DMS 273 treated with DMSO at 0.1 percent for 48 hours (cell line): ENCODE measurements at places on chromosomes 4 and X.

GRCh38 chr4:11326021-11326420 is 102.7 kb downstream of the HS3ST1 start:
- DNase-seq = no peak

DNA sequence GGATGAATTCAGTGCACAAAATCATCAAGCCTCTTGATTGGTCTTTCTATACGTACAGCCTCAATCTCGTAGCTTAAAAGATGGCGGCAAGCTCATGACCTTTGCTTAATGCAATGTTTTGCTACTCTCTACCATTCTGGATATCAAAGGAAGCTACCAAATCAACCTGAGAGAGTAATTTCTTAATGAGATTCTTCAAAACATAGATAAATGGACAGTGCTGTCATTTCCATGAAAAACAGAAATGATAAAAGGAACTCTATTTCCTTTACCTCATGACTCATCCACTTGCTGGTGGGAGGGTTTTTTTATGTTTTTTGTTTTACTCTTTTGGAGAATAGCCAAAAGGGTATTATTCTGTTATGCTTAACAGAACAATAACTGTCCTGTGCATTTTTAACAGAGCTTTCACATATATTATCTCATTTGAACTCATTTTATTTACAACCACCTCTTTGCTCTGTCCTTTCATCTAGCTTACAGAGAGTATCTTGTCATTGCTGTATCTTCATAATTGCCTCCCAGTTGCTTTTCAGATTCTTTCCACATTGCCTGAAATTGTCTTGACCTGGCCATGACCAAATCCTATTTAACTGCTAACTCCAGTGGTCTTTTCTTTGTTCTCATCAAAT is 138.6 kb upstream of the GPR101 start:
- no peak for DNase-seq

DNA sequence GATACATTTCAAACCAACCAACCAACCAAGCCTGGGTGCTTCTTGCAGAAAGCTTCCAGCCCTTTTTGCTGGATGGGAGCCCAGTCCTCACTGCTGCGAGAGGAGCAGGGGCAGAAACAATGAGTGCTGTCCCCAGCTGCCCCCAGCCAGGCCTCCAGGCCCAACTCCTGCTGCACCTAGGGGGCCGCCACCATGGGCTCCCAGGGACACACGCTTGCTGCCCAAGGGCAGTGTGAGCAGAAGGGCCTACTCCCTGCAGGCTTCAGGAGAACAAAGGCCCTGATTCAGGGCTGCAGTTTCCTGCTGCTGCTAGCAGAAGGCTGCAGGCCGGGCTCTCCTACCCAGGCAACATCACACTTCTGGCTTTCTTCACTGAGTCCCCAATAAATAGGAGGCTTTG is 37.7 kb upstream of the ENPP6 start:
- no peak for DNase-seq

DNA sequence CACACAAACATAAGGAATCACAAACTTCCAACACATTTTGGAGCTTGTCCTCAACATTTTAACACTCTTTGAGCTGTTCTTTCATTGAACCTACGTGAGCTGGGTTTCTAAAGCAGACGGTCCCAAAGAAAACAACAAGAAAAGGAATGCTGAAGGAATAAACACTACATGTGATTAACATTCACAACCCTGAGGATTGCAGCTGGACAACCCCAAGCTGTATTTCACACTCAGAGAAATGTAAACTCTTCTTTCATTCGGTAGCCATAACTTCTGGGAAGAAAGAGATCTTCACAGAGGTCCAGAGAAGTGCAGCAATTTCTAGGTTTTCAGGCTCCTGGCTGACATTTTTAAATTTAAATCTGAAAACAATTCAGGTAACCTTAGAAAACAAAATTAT is 130.2 kb downstream of the CFAP299 start:
- no peak for DNase-seq

- DNase-seq = no peak
Measured at GRCh38 chrX:35699642-35700041, 98.5 kb upstream of the MAGEB16 start.

GRCh38 chr4:1235381-1236102 is 13.4 kb downstream of the CTBP1 start:
- no peak for DNase-seq

DNA sequence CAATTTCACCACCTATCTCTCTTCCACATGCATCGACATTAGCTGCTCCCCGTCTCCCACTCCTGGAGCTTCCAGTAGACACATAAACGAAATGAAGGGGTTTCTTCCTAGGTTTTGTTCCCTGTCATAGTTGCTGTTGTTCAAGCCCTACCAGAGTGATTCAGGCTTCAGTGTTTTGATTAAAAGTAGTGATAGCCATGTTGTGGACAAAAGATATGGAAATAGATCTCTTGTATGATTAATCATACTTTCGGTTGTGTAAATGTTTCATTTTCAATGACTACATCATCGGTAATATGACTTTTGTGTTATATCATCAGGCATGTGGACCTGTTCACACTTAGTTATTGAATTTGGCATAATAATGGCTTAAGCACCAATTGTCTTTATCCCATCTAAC is 96.5 kb upstream of the KLF3 start:
- DNase-seq = no peak

DNA sequence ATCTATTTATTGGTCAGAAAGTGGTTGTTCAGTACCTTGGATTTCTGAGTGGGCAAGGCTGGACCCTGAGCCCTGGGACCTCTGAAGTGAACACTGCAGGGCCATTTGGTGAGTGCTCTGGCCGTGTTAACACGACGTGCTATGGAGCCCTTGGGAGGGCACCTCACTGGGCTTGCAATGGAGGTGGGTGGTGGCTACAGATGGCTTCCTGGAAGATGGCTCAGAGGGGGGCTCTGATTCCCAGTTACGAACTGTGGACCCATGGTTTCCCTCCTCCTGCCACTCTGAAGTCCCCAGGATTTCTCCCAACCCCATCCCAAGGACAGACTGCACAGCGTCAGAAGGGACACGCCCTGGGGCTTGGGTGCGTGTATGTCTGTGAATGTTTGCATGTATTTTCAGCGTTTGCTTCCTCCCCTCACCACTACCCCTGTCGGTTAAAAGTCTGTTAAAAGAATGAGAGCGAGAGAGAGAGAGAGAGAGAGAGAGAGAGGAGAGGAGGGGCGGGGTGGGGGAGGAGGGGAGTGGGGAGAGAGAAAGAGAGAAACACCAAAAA is 3.7 kb upstream of the RHOH start:
- DNase-seq = no peak

- DNase-seq = no peak
Measured at GRCh38 chr4:52813546-52813945, 48.6 kb upstream of the RASL11B start.

GRCh38 chrX:46628460-46629371 is 55.2 kb downstream of the CHST7 start:
- DNase-seq = no peak

DNA sequence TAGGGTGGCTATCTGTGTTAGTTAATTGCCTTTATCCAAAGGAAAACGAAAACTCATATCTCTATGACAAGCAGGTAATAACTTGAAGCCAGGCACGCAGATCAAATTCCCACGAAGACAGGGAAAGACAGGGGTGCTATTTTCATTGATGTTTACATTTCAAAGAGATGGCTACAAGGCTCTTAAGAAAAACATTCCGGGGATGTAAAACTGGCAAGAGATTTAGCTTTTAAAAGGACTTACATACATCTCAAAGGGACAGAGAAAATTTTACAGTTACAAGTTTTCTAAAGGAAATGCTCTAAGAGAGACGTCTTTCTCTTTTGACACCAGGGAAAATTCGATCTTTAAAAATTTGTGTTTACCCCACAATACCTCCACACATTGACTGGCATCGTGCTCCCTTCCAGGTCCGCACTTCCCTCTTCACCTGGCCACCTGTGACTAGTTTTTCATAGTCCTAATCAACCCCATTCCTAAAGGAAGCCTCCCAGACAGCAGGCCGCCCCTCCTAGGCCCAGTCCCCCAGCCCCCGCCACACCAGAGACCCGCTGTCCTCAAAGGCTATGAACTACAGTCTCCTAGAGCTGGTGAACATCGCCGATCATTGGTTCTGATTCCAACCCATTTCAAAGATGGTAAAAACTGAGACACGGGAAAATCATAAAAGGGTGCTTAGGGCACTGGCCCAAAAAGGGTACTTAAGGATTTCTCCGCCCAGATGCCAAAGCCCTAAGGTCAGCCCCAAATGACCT is 649 bp upstream of the ARAF start:
- no peak for DNase-seq

DNA sequence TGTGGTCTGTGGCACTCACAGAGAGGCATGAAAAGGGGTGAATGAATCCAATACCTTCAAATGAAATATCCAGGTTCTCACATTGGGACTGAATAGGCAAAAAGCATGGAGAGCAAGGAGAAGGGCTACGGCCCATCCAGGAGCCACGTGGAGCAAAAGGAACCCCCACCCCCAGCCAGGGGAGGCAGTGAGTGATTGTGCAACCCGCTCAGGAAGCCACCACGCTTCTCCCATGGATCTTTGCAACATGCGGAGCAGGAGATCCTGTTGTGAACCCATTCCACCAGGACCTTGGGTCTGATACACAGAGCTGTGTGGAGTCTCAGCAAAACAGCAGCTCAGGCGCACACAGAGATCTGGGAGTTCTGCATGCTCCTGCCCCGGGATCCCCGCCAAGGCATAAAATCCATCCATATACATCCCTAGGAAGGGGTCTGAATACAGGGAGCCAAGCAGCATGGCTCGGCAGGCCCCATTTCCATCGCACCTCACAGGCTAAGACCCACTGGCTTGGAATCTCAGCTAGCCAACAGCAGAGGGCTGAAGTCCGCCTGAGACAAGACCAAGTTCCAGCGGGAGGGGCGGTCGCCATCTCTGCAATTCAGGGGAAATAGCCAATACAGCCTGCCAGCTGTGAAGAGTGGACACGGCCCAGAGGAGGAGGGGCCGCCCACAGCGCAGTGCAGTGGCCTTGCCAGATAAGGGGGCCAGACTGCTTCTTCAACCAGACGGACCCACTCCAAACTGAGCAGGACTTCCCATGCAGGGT is 80.2 kb downstream of the FGF16 start:
- no peak for DNase-seq

- no peak for DNase-seq
Measured at GRCh38 chr4:24060932-24061331, 171.1 kb upstream of the PPARGC1A start.

DNA sequence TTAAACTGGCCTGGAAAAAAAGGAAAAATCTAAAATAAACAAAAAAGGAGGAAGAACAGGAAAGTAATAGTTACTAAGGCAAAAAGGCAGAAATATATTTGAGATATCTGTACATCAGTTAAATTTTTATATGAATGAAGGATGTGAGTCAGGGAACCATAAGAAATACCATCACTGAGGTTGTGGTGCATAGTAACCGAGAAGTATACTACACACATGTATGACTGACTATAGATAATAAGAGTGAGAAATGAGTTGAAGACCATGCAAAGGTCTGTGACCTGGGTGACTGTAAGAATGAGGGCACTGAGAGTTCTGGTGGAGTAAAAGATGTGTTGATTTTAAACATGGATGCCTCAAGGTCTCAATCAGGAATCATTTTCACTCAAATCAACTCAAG is 220.6 kb upstream of the FAM241A start:
- no peak for DNase-seq
